C1 segment of cervical spinal cord (tissue), 14 donors: ENCODE measurements at places on chromosomes 5 and 9.

DNA sequence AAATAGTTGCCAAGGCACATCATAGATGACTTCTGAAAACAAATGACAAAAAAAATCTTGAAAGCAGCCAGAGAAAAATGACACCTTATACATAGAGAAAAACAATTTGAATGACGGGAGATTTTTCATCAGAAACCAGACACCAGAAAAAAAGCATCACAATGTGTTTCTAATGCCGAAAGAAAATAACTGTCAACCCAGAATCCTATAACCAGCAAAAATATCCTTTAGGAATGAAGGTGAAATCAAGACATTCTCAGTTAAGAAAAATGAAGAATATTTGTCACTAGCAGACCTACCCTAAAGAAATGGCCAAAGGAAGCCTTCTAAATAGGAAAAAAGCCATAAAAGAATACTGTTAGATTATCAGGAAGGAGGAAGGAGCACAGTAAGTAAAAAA lies 54.0 kb downstream of the SPTLC1 start:
- DNase-seq: no peak

DNA sequence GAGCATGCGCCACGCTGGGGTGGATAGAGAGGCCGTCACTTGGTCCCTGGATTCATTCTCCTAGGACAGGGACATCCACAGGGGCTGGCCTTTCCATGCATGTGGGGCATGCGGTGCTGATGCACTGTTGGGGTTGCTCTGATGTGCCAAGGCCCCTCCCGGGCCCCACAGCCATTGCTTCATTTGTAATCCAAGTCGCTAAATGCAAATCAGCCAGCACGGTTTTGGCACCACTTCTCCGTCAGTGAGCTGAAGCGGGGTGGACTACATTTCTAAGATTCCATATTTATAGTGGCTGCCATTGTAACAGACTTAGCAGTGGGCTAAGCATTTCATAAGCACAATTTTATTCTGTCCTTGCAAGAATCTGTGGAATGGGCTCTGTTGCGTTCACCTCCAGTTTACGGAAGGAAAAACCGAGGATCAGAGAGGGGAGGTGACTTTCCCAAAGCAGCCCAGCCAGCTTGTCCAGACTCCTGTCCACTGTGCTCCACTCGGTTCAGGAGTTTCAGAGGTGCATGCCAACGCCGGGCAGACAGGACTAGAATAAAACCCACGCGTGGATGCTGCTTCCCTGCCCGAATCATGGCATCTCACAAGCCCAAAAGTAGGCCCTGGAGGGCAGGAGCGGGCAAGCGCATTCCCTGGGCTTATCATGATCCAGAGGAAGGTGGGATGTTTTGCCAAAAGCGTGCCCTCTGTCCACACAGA lies 102.6 kb upstream of the COL5A1 start:
- no peak for DNase-seq

- no peak for DNase-seq
Measured at GRCh38 chr5:23042226-23042625, 189.1 kb upstream of the CDH12 start.

DNA sequence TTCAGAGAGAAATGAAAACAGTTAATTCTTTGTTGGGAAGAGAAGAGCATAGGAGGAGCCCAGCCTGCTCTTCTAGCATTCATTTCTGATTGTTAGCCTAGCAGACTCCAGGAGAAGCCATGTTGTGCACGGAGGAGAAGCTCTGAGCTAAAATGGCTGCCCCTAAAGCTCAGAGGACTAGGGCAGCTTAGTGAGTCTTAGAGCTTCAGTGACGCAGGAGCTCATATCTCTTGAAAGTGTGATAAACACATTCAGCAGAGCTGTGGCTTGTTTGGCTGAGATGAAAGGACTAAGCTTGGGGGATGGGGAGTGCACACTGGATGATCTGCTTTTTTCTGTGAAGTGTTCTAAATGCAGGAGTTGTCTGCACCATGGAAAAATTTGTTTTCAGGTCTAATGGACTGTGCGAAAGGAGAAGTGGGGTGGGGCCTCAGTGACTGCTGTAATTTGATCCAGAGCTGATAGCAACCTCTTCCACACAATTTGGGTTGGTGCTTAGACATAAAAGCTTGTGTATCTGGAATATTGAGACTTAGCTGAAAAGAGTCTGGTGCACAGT lies 58.5 kb downstream of the ZNF462 start:
- DNase-seq: peak; percentile 72

DNA sequence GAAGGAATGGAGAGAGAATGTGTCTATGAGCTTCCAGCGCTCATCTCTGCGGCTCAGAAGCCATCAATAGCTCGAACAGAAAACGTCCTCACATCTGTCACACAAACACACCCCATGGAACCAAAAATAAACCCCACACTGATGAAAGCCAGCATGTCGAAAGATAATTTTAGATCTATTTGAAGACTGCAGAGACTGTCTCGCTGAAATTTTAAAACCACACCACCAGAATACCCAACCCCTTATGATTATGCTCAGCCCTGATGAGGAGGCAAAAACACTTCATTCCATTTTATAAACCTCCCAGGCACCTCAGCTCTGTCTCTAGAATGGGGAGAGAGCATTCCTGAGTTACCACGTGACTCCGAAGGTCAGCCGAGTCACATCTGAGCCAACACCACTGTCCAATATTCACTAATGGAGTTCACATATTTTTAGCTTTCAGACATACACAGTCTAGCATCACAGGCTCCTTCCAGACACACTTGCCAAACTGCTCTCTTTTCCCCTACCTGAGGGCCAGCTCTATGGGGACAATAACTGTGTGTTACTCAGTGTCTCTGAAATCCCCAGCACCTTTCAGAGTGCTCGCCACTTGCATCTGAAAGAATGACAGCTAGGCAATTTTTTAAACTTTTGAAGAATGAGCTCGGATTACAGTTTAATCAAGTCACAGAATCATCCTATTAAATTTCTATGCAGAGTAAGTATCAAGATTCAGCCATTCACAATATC lies 63.2 kb downstream of the SERINC5 start:
- no peak for DNase-seq

- DNase-seq: no peak
Measured at GRCh38 chr5:124909734-124910133, 163.3 kb upstream of the ZNF608 start.

- peak; percentile 28 for DNase-seq
Measured at GRCh38 chr9:78035383-78035993, 3.9 kb upstream of the GNAQ start.

DNA sequence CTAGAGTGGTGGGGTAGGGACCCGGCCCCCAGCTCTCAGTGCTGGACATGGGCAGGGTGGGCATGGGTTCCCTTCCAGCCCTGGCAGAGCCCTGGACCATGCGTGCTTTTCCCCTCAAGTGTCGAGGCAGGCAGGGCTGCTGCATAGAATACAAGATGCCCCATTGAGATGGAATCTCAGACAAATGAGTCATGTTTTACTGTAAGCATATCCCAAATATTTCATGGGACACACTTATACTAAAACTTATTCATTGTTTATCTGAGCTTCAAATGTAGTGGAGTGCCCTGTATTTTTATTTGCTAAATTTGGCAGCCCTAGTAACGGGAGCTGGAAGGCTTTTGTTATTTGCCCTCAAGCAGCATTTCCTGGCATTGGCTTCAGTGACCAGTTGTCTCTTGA lies 3.2 kb upstream of the RNU6ATAC start:
- no peak for DNase-seq

DNA sequence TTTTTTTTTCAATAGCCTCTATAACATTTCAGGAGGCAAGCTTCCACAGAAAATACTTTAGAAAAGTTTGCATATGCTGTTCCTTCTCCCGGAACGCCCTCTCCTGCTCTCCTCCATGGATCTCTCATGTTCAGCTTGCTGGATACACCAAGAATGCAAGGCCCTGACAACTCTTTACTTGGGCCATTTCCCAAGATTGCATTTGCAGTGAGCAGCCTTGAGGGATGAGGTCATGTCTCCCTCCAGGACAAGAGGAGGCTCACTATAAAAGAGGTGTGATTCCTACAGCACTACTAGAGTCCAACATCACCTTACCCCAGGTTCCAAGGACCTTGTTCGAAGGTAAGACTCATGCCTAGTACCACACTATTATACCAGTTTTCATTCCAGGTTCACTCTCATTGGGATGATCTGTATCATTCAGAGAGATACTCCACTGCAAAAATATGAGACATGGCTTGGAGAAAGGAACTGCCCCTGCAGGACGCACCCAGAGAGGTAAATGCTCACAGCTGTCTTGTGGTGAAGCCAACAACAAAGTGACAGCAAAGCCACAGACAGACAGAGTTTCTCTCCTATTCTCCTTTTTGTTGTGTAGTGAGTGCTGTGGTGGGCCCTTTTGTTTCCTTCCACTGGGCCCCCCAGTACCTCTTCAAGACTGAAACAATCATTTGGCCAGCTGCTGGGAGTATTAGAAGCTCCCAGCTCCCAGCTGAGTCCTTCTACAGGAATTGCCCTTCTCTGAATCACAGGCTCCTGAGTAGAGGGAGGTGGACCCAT lies 151.7 kb upstream of the ZNF366 start:
- DNase-seq: no peak

GRCh38 chr5:74304536-74304935 lies 336.0 kb downstream of the ENC1 start:
- DNase-seq: no peak

DNA sequence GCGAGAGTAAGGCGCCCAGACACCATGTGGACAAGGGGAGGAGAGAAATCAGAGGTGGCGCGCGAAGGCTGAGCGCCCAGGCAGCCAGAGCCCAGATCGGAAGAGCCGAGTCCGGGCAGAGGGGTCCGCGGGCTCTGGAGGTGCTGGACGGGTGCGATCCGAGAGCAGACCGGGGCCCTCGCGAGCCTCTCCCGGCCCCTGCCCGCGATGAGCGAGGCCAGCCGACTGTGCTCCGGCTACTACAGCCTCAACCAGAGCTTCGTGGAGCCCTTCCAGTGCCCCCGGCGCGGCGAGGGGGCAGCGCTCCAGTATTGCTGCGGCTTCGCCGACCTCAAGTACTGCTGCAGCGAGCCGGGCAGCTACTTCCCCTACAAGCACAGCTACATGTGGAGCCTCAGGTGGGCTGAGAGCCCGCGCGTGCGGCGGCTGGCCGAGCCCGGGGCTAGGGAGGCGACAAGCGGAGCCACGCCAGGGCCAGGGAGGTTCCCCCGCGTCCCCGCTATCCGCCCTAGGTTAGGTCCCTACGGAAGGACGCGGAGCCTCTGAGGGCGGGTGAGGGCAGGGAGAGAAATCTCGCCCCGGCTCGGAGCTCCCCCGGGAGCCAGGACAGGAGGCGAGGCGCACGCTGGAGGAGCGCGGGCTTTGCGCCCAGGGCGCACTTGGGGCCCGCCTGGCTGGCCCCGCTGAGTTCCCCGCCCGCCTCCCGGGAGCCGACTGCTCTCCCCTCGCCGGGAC lies at the start of gene SHISAL2B:
SHISAL2B (plus strand) TSS at position 87 of the 735 bp plus-strand sequence; CDS start at position 208, 121 bp downstream.
- DNase-seq: no peak

GRCh38 chr9:78973907-78974306 lies 597.9 kb upstream of the TLE4 start:
- no peak for DNase-seq

DNA sequence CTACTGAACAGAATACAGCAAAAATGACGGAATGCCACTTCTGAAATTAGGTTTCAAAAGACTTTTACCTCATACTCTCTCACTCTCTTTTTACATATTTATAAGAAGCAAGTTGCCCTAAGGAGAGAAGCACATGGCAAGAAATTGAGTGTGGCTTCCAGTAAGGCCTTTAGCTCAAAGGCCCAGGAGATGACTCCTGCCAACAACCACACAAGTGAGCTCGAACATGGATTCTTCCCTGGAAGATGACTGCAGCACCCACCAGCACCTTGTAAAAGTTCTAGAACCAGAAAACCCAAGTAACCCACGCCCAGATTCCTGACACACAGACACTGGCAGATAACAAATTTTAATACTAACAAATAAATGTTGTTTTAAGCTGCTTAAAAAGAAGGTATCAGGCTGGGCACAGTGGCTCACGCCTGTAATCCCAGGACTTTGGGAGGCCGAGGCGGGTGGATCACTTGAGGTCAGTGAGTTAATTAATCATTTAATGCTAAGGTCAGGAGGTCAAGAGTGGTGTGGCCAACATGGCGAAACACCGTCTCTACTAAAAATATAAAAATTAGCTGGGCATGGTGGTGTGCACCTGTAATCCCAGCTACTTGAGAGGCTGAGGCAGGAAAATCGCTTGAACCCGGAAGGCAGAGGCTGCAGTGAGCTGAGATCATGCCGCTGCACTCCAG lies 17.0 kb downstream of the PTBP3 start:
- no peak for DNase-seq

- DNase-seq: no peak
Measured at GRCh38 chr9:27595733-27596132, 22.5 kb upstream of the C9orf72 start.

GRCh38 chr9:88534456-88535225 lies at the start of gene NXNL2:
NXNL2 (plus strand) TSS chr9:88535178; CDS start chr9:88535435, 257 bp downstream.
- DNase-seq: peak; percentile 9

- no peak for DNase-seq
Measured at GRCh38 chr9:125038166-125038565, 97.3 kb upstream of the GOLGA1 start.

DNA sequence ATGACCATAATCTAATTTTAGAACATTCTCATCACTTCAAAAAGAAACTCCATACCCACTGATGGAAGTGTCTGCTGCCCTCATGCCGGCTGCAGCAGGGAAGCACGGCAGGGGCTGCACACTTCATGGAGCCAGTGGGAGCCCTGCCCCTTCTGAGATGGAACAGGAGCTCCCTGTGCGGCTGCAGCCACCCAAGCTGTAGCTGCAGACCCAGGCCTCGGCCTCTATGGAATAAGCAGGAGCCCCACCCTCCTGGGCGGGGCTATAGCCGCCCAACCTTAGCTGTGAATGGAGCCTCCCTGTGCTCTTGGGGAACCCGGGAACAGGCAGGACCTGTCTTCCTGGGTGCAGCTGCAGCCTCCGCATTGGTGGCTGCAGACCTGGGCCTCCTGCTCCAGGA lies 128.5 kb downstream of the NUDT12 start:
- no peak for DNase-seq

GRCh38 chr5:172931001-172931536 lies 28.2 kb upstream of the RPL26L1 start:
- no peak for DNase-seq

- no peak for DNase-seq
Measured at GRCh38 chr5:128111818-128112448, 28.4 kb downstream of the SLC12A2 start.

- no peak for DNase-seq
Measured at GRCh38 chr5:93058309-93058708, 522.7 kb downstream of the NR2F1-AS1 start.

GRCh38 chr5:10215366-10215765 lies 34.3 kb downstream of the ATPSCKMT start:
- no peak for DNase-seq

GRCh38 chr9:123003466-123003865 lies 30.0 kb upstream of the GPR21 start:
- DNase-seq: no peak

- DNase-seq: no peak
Measured at GRCh38 chr9:83239747-83240146, 176.8 kb upstream of the RASEF start.

DNA sequence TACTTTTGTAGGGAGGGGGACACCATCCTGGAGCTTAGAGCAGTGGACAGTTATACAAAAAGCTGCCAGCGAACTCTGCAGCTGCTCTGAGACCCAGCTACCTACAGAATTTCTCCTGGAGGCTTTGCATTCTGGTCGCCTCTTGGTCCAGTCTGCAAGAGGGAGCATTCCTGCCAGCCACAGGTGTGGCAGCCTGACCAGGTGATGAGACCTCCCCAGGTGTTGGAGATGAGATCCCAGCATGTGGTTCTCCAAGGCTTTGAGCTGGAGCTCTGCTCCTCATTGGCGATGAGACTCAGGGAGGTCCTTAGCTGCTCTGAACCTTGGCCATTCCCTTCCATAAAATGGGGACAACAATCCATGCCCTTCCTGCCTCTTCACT lies 69.3 kb downstream of the RGS3 start:
- DNase-seq: no peak
